Thyroid gland (tissue), 4 donors: ENCODE measurements at places on chromosomes 12 and 14. TPM values are rescaled to one million over a fixed set of nuclear protein-coding genes. Genes with fewer than 3 reads are reported as not detected.

POLE gene
- 28.1 TPM for total RNA-seq

MGP gene
- 319 TPM for total RNA-seq

BRAP gene
- 20.9 TPM for total RNA-seq

CLEC2A gene
- total RNA-seq, result not detected

PTPN6 gene
- 31.3 TPM for total RNA-seq

CLEC9A gene
- not detected for total RNA-seq

RIMKLB gene
- total RNA-seq, result 77.7 TPM

TRPV4 gene
- total RNA-seq, result 0.39 TPM

MGST1 gene
- 622 TPM for total RNA-seq

ZBTB1 gene
- total RNA-seq, result 59.1 TPM

FAIM2 gene
- 3.0 TPM for total RNA-seq

OGFOD2 gene
- total RNA-seq, result 16.3 TPM

SPIC gene
- total RNA-seq, result not detected

HCAR2 gene
- not detected for total RNA-seq

KLRB1 gene
- 1.0 TPM for total RNA-seq

KRT85 gene
- not detected for total RNA-seq

PRB2 gene
- total RNA-seq, result not detected

RERG gene
- total RNA-seq, result 3.2 TPM

TAS2R46 gene
- total RNA-seq, result 2.5 TPM

- DNase-seq, result no peak
Measured at GRCh38 chr14:65250162-65250495, 147.8 kb upstream of the MAX start.

- DNase-seq, result no peak
Measured at GRCh38 chr12:64745980-64746379, 13.2 kb downstream of the GNS start.

DNA sequence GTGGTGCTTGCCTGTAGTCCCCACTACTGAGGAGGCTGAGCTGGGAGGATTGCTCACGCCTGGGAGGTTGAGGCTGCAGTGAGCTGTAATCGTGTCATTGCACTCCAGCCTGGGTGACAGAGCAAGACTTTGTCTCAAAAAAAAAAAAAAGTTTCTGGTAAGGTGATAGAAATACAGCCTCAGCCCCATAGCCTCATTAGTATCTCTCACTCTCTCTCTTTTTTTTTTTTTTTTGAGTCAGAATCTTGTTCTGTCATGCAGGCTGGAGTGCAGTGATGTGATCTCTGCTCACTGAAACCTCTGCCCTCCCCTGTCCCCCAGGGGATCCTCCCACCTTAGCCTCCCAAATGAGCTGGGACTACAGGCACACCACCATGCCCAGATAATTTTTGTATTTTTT lies 19.2 kb downstream of the MTHFD1 start:
- no peak for DNase-seq

- no peak for DNase-seq
Measured at GRCh38 chr14:28630100-28630499, 136.5 kb upstream of the FOXG1 start.

- DNase-seq, result no peak
Measured at GRCh38 chr14:30958555-30959407, 66.7 kb upstream of the AP4S1 start.

- DNase-seq, result no peak
Measured at GRCh38 chr14:51446771-51447170, 204.9 kb upstream of the FRMD6 start.

- no peak for DNase-seq
Measured at GRCh38 chr14:71229875-71230274, 322.6 kb downstream of the PCNX1 start.

- DNase-seq, result peak; percentile 93
Measured at GRCh38 chr14:99274346-99275221, 2.6 kb upstream of the BCL11B start.

DNA sequence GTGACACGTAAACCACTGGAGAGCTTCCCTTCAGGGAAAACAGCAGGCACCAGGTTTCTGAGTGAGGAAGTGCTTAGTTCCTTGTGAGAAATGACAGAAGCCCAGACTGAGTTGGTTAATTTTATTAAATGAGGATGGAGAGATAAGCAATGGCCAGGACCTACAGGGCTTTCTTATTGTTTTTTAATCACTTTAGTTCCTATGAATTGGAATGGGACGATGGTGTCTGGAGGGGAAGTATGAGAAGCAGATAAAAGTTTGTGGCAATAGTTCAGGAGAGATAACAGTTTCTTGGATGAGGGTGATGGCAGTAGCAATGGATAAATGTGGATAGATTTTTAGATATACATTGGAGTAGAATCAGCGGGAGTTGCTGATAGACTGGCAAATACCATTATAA lies 86.5 kb upstream of the PTPRR start:
- no peak for DNase-seq

- DNase-seq, result no peak
Measured at GRCh38 chr12:130479401-130480125, 141.9 kb downstream of the PIWIL1 start.

GRCh38 chr12:131057211-131057721 lies 103.6 kb downstream of the ADGRD1 start:
- DNase-seq, result no peak

- no peak for DNase-seq
Measured at GRCh38 chr14:101063121-101063520, 159.6 kb upstream of the RTL1 start.

GRCh38 chr12:24746006-24746671 lies 202.8 kb downstream of the BCAT1 start:
- no peak for DNase-seq

GRCh38 chr12:51924551-51925319 lies 17.4 kb downstream of the ACVRL1 start:
- DNase-seq, result no peak

- DNase-seq, result no peak
Measured at GRCh38 chr12:7479771-7480170, 23.8 kb downstream of the CD163 start.

- DNase-seq, result no peak
Measured at GRCh38 chr12:12338527-12339168, 11.4 kb downstream of the MANSC1 start.

- DNase-seq, result no peak
Measured at GRCh38 chr14:21054123-21054767, 3.4 kb upstream of the RNASE8 start.

DNA sequence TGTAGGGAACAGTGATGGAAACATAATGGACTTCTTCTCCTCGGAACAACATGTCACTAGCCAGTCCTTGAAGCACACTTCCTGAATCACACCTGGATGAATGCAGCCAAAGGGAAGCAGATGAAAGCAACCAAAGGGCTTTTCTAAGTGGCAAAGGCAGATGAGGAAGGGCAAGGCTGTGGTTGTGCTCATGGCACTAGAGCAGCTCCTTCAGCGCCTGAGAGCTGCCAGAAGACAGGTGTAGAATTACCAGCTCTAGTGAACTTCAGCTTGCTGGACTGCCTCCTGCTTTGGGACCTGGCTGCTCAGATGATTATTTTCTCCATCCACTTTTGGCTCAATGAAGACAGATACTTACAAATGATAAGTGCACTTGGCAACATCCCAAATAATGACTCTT lies 1372.1 kb upstream of the SEL1L start:
- DNase-seq, result peak; percentile 6

GRCh38 chr14:53001787-53002378 lies 51.0 kb upstream of the FERMT2 start:
- DNase-seq, result no peak

DNA sequence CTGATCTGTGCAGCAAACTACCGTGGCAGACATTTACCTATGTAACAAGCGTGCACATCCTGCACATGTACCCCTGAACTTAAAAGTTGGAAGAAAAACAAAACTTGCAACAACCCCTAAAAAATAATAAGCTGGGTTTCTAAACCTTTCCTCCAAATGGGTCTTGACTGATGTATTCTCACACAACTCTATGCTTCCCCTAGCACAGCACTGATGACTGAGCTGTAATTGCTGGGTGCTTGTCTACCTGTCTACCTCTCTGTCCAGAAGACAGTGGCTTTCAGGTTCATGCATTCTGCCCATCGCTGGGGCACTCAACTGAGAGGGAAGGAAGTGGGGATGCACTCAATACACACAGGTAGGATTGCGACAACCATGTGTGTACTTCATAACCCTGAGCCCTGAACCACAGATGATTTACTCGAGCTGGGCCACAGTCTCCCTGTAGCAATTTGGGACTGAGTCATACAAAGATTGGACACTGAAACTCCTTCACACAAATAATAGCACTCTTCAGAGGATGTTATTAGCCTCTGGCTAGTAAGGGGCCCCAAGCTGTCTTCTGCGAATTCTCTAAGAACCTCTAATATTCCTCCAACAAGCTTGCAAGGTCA lies 44.8 kb upstream of the TMPO start:
- no peak for DNase-seq

DNA sequence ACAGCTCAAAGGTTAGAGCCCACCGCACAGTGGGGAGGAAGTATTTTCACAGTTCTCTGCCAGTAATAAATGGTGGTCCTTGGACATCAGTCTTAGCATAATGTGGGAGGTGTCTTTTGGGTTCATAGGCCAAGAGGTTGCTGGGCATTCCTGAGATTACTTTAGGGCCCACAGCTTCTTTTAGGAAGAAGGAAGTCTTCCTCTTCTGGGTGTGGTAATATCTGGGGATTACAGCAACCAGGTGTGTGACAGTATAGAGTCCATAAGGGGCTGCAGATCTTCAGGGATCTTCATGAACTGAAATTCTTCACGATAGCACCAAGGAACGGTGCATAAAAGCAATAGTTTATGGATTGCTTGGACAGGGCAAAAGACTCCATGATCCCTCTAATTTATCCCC lies 56.2 kb upstream of the PTGR2 start:
- DNase-seq, result no peak

DNA sequence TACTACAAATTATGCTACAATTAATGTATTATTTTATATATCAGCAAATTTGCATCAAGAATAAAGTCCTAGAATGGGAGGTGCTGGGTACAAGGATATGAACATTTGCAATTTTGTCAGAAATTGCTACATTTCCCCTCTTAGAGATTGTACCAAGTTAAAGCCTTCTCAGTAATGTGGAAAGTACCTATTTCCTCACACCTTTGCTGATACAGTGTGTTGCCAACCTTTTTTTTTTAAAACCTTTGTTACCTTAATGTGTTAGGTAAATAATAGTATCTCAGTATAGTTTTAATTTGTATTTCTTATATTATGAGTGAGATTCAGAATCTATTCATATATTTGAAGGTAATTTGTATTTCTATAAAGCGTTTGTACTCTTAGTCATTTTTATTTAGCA lies 95.4 kb upstream of the HIF1A start:
- DNase-seq, result no peak

- no peak for DNase-seq
Measured at GRCh38 chr12:18429366-18429765, 168.0 kb downstream of the PIK3C2G start.

DNA sequence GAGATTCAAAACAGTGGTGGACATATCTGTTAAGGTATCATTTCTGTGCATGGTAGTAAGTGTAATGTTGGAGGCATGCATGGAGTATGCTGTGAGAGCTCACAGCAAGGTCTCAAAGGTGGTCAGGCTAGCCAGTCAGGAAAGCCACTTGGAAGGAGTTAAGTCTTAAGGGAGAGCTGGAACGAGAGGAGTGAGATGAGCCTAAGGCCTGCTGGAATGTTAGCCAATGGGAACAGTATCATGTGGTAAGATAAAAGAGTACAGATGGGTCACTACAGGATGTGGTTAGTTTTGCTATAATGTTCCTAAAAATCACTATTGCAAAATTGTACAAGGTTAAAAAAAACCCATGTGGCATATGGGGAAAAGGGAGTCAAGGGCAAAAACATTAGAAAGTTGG lies 311.7 kb upstream of the E2F7 start:
- DNase-seq, result no peak

DNA sequence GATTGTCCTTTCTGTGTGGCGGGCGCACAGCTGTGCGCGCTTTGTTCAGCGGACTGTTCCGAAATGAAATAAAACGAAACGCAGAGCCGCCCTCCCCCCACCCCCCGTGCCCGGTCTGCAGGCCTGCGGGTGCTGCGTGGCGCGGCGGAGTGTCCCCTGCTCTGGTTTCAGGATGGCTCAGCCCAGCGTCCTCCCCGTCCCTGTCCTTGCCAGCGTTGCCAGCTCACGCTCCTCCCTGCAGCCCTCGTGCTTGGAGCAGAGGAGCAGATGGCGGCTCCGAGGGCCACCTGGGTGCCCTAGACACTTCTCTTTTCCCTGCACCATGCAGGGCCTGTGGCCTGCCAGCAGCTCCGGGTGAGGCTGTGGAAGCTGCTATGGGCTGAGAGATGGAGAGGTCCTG lies 17.5 kb upstream of the BEGAIN start:
- no peak for DNase-seq

- no peak for DNase-seq
Measured at GRCh38 chr12:60644076-60644475, 1048.2 kb downstream of the SLC16A7 start.

GRCh38 chr12:3753544-3754284 lies 805 bp upstream of the CRACR2A start:
- DNase-seq, result no peak

DNA sequence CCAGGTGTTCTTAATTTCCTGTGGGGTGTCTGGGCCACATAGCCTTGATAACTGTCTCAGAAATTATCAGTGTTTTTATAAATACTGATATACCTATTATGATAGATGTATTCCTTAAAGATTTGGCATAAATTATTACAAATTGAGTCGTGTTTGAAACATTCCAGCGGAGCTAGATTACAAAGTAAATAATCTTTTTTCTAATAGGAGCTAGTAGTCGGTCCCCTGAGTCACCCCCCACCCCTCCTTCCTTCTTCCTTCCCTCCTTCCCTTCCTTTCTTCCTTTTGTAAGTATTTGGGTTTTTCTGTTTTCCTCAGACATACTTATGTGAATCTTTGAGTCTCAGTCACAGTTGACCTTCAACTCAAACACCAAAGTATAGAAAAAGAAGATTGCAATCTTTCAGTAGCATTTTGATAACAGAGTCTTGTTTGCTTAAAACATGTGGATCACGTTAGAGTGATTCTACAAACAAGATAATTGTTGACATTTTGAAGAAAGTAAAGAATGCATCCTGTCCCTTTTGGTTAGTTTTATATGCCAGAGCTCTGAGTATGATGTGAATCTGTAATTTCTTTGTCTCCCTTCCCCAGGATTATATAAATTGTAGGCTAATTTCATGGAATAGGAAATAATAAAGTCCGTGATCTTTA lies 264.0 kb downstream of the FUT8 start:
- no peak for DNase-seq

GRCh38 chr14:68668531-68668930 lies 124.3 kb downstream of the ZFP36L1 start:
- no peak for DNase-seq

DNA sequence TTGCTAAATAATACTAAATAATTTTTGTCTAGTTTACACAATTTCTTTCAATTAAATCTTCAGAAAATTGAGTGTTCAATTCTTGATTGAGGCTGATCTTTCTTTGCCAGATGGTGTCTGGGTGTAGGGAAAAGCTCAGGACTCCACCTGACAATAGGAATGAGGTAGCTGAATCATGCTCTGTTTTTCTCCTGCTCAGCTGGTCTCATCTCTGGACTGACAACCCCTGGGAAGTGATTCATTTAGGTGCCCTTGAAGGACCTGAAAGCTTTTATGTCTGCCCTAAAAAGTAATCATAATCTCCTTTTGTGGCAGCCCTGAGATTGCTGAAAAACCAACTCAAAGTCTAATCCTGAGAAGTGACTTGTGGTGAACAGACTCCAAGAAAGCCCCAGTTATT lies 255.4 kb downstream of the ETNK1 start:
- DNase-seq, result no peak

GRCh38 chr12:41465526-41465925 lies 277.4 kb downstream of the PDZRN4 start:
- DNase-seq, result no peak

GRCh38 chr14:65745396-65746190 lies 333.1 kb downstream of the FUT8 start:
- no peak for DNase-seq
